ENCODE measurements at places on chromosomes 13 and 19.

- no peak for DNase-seq
These were observed 32.1 kb upstream of the PEPD start for GRCh38 chr19:33553530-33554310.

- no peak for DNase-seq
These were observed 6.3 kb downstream of the HAUS5 start for GRCh38 chr19:35618857-35619256.

GRCh38 chr19:39428283-39429112 lies 7.3 kb downstream of the RPS16 start:
- DNase-seq = no peak

GRCh38 chr13:93298713-93299112 lies 72.1 kb downstream of the GPC6 start:
- DNase-seq = no peak

GRCh38 chr19:2041433-2041682 lies 9.7 kb downstream of the MKNK2 start:
- no peak for DNase-seq

DNA sequence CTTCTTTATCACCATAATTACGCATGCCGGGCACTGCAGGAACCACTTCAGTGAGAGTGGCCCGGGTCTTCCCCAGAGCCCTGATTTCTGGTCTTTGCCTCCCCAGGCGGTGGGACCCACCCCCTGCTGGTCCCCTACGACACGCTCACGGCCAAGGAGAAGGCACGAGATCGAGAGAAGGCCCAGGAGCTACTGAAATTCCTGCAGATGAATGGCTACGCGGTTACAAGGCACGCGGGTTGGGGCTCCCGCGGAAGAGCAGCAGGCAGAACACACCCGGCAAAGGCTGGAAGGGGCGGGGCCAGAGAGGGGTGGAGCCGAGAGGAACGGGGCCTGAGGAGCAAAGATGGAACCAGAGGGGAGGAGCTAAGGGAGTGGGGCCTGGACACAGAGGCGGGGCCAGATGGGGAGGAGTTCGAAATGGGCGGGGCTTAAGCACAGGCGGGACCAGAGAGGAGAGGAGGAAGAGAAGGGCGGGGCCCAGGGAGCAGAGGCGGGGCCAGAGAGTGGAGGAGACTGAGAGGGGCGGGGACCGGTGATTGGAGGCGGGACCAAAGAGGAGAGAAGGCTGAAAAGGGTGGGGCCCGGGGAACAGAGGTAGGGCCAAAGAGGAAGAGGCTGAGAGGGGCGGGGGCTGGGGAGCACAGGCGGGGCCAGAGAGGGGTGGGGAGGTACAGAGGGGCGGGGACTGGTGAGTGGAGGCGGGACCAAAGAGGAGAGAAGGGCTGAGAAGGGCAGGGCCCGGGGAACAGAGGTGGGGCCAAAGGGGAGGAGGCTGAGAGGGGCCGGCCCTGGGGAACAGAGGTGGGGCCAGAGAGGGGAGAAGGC lies 73.4 kb downstream of the RYR1 start:
- DNase-seq = peak; percentile 63

- DNase-seq = no peak
These were observed 7.7 kb upstream of the CDADC1 start for GRCh38 chr13:49240017-49240416.

DNA sequence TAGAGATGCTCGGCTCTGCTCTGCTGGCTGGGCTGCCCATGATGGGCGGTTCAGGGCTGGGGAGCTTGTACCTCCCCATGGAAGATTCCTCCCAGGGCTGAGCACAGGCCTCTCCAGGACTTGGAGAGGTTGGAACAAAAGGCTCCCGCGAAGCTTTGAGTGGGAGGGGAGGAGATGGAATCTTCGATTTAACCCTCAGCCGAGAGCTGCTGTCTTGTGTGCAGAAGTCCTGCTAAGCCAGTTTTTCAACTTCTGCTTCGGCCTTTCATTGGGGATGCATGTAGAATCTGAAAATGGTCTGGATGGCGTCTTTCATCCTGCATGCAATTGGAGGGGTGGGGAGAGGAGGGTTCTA lies 163.3 kb downstream of the KDM4B start:
- no peak for DNase-seq

- DNase-seq = no peak
These were observed 63.0 kb upstream of the FLT1 start for GRCh38 chr13:28557725-28558520.

- no peak for DNase-seq
These were observed 29.5 kb upstream of the SLC7A1 start for GRCh38 chr13:29624997-29625396.

DNA sequence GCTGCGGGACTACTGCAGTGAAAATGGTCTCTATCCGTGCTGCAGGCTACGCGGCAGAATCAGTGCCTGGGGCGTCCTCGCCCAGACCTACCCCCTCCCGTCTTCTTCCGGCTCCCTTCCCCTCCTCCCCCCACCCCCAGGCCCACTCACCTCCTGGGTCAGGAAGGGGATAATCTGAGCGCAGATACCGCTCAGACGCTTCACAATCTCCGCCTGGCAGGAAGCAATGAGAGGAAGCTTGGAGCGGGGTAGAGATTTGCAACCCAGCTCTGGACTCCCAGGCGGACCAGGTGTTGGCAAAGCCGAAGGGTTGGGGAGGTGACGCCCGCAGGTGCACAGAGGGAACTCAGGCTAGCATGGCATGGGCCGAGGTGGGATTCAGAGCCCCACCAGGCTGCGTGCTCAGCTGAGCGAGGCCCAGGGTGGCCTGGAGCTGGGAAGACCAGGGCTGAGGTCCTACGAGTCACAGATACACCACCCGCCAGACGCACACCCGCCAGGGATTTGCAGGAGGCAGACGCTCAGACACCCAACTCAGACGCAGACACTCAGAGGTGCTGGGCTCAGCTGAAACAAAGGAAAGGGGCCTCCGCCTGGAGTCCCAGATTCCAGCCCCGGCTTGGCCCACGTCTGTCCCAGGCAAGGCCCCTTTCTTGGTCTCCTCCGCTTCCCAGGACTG lies 4.1 kb downstream of the TLE2 start:
- no peak for DNase-seq

GRCh38 chr13:77810430-77810829 lies 108.2 kb downstream of the EDNRB start:
- DNase-seq = no peak

GRCh38 chr13:27556109-27556508 lies 64.2 kb downstream of the LNX2 start:
- no peak for DNase-seq

DNA sequence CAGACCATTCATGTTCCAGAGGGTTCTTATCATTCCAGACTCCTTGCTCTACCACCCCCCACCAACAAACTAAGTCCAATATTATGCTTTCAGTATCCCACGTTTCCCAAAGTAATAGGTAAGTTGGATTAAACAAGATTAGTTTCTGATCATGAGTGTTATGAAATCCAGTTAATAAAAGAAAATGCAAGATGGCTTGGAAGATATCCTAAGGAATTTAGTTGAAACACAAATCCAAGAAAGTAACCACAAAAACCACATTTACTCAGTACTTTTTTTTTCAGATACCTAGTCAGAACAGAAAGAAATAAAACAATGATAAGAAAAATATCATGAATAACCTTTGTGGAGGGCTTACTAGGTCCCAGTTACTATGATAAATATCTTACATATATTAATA lies 119.4 kb upstream of the MIR17HG start:
- no peak for DNase-seq

GRCh38 chr19:30344446-30345425 lies 27.4 kb upstream of the ZNF536 start:
- no peak for DNase-seq

- peak; percentile 62 for DNase-seq
These were observed 59.1 kb upstream of the TNFRSF19 start for GRCh38 chr13:23510979-23511735.

- no peak for DNase-seq
These were observed 77.6 kb downstream of the TSC22D1 start for GRCh38 chr13:44498502-44498901.

DNA sequence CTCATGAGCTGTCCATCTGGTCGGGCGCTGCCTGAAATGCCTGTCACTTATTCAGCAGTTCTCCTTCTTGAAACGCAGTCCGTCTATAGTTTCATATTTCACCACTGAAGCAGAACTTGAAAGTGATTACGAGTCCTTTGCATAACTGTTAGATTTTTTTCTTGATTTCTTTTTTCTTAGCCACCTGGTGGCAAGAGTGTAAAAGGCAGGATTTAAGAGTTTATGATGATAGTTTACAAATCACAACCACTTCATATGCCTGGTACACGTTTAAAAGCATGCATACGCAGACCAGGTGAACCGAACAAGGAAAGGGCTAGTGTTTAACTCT lies 45.8 kb downstream of the GGACT start:
- peak; percentile 43 for DNase-seq

GRCh38 chr19:36028313-36029041 lies 4.2 kb downstream of the CLIP3 start:
- no peak for DNase-seq

- no peak for DNase-seq
These were observed 91.7 kb downstream of the SERP2 start for GRCh38 chr13:44465318-44465717.

- peak; percentile 50 for DNase-seq
These were observed 287.3 kb downstream of the COG6 start for GRCh38 chr13:39942552-39943273.

- DNase-seq = no peak
These were observed 990 bp downstream of the MYO9B start for GRCh38 chr19:17076543-17076991.

DNA sequence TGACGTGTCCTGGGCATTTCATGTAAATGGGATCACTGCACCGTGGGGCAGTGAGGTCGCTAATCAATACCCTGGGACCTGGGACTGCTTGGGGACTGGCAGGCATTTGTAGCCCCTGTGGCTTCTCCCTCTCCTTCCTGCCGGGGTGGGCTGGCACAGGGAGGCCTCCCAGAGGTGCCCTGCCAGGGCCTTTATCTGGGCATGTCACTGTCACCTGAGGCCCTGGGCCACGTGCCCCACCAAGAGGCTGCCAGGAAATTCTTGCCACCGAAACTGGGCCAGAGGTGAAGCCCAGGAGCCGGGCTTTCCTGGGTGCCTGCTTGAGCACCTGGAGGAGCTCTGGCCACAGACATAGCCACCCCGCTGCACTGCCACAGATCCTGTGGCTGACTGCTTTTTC lies 1.8 kb upstream of the NMRK2 start:
- no peak for DNase-seq

- DNase-seq = no peak
These were observed 24.0 kb downstream of the UTP14C start for GRCh38 chr13:52048516-52048915.

GRCh38 chr19:55118401-55118991 lies 1.1 kb upstream of the PPP1R12C start:
- DNase-seq = no peak

GRCh38 chr13:113926951-113927660 lies 46.8 kb downstream of the C13orf46 start:
- no peak for DNase-seq

GRCh38 chr13:110415669-110416068 lies 108.6 kb downstream of the COL4A2 start:
- DNase-seq = no peak

- DNase-seq = no peak
These were observed 28.6 kb downstream of the ALOX5AP start for GRCh38 chr13:30763786-30764413.

DNA sequence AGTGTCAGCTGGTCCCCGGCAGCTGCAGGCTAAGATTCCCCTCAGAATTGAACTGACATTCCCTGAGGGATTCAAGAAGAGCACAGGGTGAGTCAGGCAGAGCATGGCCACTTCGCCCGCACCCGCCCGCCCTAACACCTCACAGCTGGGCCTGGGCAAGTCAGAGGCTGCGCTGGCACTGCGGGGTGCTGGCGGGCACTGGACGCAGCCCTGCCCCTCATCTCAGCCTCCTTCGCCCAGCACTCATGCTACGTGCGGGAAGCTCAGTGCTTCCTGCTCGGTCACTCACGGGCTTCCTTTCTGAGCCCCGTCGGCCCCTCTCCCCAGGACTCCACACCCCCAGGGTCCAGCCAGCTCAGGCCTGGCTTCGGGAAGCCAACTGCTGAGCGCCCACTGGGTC lies 56.9 kb downstream of the MLLT1 start:
- DNase-seq = no peak

DNA sequence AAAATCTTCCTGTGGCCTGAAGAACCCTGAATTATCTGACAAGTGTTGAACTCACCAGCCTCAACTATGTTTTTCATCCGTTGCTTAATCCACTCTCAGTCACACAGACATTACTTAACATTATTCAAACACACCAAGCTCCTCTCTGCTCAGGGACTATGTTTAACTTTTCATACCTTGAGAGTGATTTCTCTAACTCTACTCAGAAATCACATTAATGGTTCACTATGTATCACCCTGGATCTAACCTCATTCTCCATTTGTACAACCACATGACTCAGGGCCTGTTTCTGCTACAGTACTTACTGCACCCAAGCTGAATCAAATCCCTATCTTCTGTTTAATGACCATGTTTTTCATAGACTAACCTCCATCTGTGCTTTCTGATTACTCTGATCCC lies 553.7 kb upstream of the PRR20A start:
- DNase-seq = no peak

DNA sequence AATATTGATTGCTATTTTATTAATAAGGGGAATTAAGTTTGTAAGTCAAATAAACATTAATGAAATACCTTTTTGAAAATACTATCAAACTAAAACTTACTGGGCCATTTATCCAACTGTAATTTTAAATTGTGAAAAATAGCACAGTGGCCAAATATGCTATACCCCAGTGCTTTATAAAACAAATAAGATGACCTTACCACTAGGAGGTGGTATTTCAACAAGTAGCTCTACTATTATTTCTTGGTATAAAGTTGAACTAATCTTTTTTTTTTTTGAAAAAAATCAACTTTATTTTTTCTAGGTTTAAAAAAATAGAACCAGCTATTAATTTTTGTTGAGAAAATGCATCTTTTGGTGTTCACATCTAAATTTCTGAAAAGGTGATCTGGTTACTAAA lies 14.7 kb downstream of the LACC1 start:
- no peak for DNase-seq

GRCh38 chr19:28502879-28503734 lies 709.8 kb downstream of the UQCRFS1 start:
- DNase-seq = no peak

GRCh38 chr13:60112771-60113170 lies 51.0 kb downstream of the DIAPH3 start:
- DNase-seq = no peak

GRCh38 chr13:28754698-28755545 lies 36.2 kb upstream of the SLC46A3 start:
- DNase-seq = no peak

GRCh38 chr13:45718063-45718462 lies 15.9 kb downstream of the CBY2 start:
- no peak for DNase-seq

DNA sequence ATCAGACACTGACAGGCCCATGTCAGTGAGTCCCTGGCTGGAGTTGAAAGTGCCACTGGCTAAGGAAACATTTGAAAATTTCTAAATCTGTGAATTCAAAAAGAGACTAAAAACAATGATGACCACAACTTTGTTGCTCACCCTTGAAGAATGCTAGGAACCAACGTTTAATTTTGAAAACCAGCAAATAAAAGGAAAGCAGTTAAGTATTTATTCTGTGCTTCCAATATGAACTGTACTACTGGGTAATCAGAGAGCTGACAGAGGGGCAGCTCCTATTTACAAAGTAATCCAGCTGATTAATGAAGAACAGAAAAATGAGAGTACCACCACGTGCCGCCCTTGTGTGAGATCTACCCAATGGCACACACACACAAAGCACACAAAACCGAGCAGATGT lies 44.7 kb upstream of the LATS2 start:
- DNase-seq = no peak
